ENCODE measurements at places on chromosomes 5 and 9.

- peak; percentile 53 for DNase-seq
Observed at GRCh38 chr9:79489261-79490000, 82.3 kb upstream of the TLE4 start.

GRCh38 chr5:160213537-160213936 lies 15.8 kb upstream of the FABP6 start:
- DNase-seq, result no peak

- no peak for DNase-seq
Observed at GRCh38 chr5:139806111-139806510, 10.5 kb downstream of the PSD2 start.

DNA sequence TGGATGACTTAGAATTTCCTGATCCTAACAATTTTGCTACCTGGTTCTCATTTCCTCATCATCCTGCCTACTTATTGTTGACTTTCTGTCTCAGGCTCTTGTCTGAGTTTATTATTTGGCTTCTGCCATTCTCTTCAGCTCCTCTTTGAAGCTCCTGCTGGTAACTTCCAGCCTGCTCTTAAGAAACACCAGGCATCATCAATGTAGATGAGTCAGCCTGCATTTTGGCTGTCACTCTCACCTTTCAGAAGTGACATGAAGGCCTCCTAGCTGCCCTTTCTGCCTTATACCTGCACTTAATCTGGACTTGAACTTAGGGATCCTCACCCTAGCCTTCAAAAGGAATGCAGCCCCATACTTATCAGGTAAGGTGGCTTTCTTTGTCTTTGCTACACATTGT lies 551.8 kb upstream of the ZNF608 start:
- DNase-seq, result no peak

GRCh38 chr9:114363424-114363823 lies 24.4 kb downstream of the AKNA start:
- DNase-seq, result no peak

GRCh38 chr9:133163504-133164172 lies at the start of gene GBGT1:
Gene GBGT1 (minus strand): TSS chr9:133163914. CDS start chr9:133162412, 1,502 bp downstream.
- DNase-seq, result peak; percentile 11

DNA sequence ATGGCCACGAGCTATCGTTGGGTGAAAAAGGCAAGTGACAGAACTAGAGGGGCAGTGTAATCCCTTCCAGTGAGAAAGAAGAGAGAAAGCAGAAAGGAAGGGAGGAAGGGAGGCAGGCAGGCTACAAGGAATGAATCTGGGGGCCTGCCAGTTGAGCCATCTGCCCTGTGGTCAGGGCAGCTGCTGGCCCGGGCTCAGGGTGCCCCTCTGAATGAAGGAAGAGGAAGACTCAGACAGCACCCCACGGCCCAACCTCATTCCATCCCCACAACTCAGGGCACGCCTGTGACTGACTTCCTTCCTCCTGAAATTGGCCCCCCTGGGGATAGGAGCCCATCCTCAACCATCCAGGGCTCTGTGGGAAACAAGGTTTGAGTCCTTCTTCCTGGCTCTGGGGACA lies 20.3 kb upstream of the FLT4 start:
- DNase-seq, result no peak

- DNase-seq, result no peak
Observed at GRCh38 chr5:61177716-61178115, 15.4 kb upstream of the SMIM15 start.

DNA sequence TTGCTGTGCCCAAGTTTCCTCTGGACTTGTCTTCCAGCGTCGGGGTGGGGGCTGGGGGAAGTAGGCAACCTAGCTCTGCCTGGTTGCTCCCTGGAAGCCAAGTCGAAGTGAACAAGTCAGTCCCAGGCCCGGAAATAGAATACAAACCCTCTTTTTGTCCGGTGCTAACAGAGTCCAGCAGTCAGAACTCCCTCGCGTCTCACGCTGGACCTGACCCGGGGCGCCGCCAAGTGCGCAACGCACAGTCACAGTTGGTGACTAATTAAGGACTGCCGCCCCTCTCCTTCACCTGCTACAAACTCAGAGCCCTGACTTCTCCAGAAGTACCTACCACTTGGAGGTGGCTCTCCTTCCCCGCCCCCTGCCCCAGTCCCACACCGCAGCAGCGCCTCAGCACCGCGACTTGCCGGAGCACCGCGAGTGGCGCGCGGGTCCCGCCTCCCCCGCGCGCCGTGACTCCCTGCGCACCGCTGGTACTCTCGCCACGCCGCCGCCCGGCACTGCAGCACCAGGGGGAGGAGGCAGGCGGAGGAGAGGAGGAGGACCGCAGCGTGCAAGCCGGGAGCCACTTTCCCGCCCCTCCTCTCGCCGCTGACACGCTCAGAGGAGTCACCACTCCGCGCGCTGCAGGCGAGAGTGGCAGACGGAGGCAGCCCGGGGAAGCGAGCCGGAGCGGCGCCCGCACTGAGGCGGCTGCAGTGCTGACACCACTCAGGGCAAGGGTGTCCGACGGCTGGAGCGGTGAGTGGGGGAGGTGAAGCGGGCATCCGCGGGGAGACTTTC lies at the start of gene SV2C:
Gene SV2C (plus strand): TSS at position 612 of the 783 bp plus-strand sequence. CDS start 48,368 bp downstream, outside the sequence.
- no peak for DNase-seq

DNA sequence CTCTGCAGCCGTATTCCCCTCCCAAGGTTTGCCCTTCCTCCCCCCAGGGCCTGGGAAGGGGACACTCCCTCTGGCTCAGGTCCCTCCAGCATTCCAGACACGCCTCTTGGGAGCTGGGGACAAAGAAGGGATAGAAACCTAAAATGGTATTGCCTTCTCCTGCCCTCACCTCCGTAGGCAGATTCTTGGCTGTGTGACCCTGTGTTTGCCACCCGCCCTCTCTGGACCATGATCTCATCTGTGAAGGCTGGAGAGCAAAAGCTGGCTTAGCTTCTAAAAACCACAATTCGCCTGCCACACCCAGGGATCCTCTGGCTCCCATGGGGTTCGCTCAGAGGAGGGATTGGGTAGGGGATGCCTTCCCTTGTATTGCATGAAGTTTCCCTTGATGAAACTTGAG lies 7.7 kb downstream of the AQP3 start:
- no peak for DNase-seq

DNA sequence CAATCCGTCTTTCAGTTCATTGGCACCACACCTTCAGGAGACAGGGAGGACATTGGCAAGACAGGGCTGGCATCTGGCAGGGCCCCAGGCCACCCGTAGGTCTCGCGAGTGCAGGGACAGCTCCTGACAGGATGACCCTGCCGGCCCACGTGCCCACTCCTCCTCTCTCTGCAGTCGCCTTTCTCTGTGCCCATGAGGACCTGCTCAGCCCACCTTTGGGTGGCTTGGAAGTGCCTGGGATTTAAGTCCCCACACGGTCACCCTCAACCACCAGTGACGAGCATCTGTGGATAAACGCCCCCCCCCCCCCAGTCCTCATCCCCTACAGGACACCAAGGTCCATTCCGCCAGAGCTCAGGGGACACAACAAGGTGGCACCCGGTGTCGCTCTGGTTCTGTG lies 4.1 kb downstream of the MRPL36 start:
- DNase-seq, result no peak

- DNase-seq, result peak; percentile 59
Observed at GRCh38 chr9:114779352-114779845, 26.4 kb downstream of the TNFSF15 start.

GRCh38 chr5:83244516-83244915 lies 167.2 kb downstream of the XRCC4 start:
- DNase-seq, result no peak

DNA sequence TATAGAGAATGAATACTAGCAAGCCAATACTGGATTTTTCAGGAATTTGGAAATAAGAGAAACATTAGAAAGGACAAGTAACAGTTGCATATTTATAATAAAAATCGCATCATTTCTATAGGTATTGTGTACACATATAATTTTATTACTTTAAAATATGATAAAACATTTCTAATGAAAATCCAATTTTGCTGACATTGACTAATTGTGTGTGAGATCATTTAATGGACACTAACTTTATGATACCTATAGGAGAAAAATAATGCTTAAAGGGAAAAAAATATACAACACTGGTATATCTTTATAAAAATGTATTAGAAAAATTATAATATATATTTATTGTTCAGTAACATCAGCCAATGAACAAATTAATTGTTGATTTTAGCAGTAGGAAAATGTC lies 557.3 kb downstream of the CDH12 start:
- no peak for DNase-seq

DNA sequence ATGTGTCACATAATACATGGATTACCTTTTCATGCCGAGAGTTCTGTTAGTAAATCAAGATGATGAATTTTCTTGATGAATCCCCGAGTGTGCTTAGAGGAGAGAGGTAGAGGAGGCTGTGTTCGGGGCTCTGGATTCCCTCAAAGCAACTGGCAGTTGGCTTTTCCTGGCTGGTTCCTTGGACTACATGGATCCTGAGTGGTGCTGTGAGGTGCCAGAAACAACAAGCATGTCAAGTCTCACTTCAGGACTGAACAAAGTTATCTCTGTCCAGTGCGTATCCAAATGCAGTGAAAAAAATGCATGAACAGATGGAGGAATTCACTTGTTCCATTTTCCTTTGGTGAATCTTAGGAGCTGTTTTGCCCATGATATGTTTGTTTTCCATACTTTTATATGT lies 231.7 kb downstream of the FBXL7 start:
- no peak for DNase-seq

- no peak for DNase-seq
Observed at GRCh38 chr5:5826911-5827310, 404.4 kb downstream of the ICE1 start.

GRCh38 chr9:127856729-127857116 lies 2.3 kb upstream of the ENG start:
- no peak for DNase-seq

GRCh38 chr9:121303456-121304451 lies 35.8 kb downstream of the GSN start:
- no peak for DNase-seq

DNA sequence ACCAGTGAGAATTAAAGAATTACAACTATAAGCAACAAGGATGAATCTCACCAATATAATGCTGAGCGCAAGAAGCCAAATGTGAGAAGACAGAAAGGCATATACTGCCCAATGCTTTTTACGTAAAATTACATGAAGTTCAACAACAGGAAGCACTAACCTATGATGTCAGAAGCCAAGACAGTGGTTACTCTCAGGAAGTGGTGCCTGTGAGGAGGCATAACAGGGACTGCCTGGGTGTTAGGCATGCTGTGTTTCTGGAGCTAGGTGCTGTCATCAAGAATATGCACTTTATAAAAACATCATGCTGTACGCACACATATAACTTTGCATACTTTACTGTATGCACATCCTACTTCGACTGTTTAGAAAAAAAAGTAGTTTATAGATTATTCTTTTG lies 30.1 kb downstream of the FRMD3 start:
- peak; percentile 23 for DNase-seq

DNA sequence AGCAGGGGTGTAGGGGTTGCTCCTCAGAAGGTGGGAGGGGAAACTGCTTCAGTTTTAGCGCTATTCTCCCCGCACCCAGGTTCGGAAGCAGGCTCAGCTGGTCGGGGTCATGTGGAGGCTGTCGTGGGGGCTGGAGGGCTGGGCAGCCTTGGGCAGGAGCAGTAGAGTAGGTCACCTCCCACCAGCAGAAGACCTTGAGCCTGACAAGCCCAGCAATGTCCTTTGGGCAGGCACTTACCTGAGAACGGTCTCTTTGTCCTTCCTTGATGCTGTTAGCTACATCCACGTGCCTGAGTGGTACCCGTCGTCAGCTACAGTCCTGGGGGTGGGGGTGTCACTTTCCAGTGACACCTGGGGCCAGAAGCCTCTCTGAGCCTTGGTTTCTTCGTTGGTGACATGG lies 20.3 kb downstream of the ENHO start:
- DNase-seq, result no peak

GRCh38 chr9:626596-626995 lies 214.9 kb upstream of the DMRT1 start:
- no peak for DNase-seq

- peak; percentile 76 for DNase-seq
Observed at GRCh38 chr5:59034498-59035186, 451.8 kb downstream of the RAB3C start.

DNA sequence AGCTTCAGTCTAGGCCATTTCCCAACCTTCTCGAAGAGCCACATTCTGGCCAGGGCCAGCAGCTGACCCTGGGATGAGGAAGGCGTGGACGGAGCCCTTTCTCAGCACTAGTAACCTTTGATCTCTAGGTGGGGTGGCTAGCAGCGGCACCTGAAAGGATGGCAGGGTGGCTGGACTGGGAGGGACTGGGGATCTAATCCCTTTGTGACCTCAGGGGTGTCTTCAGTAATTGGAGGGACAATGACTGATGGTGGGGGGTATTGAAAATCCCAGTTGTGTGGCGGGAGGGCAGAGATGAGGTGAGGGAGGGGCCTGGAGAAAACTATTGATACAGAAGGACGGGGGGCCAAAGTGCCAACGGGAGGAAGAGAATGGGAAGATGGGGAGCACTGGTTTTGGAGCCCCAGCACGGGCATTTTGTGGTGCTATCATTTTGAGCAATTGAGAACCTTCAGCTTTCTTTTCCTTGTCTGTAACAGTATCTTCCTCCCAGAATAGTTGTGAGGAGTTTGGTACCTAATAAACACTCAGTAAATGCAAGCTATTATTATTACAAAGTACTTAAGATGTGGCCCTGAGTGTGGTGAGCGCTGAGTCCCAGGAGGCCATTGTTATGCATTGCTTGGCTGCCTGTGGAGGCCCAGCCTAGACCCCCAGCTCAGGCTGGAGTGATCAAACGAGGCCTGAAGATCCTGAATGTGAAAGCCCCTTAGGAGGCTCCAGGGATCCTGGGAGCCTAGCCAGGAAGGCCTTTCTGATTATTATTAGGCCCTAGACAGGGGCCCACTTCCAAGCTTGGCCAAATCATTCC lies 37.3 kb upstream of the UBE2D2 start:
- no peak for DNase-seq

GRCh38 chr5:75668977-75669689 lies 48.1 kb downstream of the POC5 start:
- peak; percentile 25 for DNase-seq

DNA sequence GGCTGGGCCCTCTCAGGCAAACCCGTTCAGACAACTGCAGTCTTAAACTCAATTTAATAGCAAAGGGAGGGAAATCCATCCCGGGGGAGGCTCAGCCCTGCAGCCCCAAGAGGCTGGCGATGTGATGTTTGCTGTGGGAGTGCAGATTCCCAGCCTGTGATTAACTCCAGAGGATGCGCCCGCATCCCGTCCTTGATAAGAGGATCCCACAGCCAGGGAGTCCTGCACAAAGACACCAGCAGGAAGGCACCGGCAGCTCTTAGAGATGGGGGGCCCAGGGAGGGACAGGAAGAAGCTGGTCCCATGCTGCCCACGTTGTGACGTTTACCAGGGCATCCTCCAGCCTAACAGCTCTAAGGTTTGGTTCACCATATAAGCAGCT lies 64.7 kb downstream of the MRPL36 start:
- no peak for DNase-seq

DNA sequence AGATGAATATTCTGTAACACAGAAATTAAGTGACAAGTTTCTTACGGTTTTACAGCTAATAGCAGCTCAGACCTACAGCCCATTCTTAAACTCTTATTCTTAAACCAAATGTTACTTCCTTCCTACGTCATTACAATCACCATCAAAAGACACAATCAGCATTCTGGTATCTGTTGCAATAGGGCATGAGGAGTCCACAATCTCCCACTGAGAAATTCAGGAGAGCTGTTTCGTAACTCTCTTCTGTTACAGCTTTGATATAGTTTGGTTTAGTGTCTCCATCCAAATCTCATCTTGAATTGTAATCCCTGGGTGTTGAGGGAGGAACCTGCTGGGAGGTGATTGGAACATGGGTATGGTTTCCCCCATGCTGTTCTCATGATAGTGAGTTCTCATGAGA lies 163.4 kb downstream of the GAS1 start:
- peak; percentile 82 for DNase-seq

GRCh38 chr5:58185801-58186200 lies 274.1 kb downstream of the PLK2 start:
- no peak for DNase-seq

GRCh38 chr5:87411973-87412629 lies 629 bp downstream of the CCNH start:
- peak; percentile 60 for DNase-seq

All from fibroblast of pulmonary artery (primary cell).